ENCODE measurements at places on chromosomes 2 and 18.

- peak; percentile 77 for DNase-seq
These were observed 650 bp downstream of the ORMDL1 start for GRCh38 chr2:189783451-189783926.

DNA sequence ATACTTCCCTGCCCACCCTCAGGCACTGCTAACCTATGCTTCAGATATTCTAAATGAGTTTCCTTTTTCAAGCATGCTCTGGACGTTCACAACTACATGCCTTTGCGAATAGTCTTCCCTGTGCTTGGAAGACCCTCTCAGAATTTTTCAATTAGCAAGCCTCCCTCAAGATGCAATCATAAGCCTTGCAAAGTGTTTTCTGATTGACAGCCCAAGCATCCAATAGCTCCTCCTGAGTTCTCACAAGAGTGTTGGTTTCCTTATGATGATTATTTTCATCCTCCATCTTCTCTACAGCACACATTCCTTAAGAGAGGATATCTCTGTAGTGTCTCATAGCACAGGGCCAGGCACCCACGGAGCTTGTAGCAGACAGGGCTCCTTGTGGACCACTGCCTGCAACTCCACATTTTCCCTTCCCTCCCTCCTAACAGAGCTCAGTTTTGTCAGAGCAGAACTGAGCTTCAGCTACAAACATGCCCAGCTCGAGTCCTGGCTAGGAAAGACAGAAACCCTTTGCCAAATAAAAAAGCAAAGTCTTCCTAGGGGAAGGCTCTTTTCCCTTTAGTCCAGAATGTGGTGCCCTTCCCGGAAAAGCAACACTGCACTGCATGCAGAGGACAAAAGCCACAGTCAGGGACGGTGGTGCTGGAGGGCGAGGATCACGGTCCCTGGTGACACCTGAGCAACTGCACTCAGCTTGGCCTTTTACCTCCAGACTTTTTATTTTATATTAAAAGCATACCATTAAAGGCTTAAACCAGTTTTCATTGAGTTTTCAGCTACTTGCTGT is 819.8 kb upstream of the ID2 start:
- DNase-seq = no peak

- peak; percentile 52 for DNase-seq
These were observed 47.0 kb downstream of the PARD6G start for GRCh38 chr18:80200171-80200931.

- no peak for DNase-seq
These were observed 3.5 kb downstream of the KCNF1 start for GRCh38 chr2:10915236-10915635.

DNA sequence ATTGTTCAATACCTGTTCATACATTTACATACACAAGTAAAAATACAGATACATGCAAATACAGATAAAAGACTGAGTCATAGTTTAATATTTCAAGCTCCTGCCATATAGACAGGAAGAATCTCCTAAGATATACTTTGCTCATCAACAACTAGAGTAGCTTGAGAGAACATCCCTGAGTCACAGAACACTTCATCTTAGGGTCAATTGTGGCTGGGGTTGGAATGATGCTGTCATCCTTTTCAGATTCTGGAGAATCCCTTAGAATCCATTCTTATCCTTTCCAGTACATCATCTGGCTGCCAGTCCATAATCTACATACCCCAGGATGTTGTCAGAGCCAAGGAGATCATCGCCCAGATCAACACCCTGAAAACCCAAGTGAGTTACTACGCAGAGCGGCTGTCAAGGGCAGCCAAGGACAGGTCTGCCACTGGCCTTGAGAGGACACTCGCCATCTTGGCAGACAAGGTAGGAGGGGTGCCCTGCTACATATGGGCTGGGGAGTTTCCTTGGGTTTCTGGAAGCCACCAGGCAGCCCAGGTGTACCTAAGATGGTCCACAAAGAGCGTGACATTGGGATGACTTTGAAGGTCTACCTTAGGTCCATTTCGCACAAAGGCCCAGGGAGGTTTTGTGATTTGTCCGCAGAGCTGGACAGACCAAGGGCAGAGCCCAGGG is 55.7 kb downstream of the COA5 start:
- DNase-seq = no peak

GRCh38 chr2:172300851-172301250 is 126.5 kb upstream of the ITGA6 start:
- no peak for DNase-seq

- DNase-seq = peak; percentile 77
These were observed 112.1 kb downstream of the NFATC1 start for GRCh38 chr18:79507546-79508480.

DNA sequence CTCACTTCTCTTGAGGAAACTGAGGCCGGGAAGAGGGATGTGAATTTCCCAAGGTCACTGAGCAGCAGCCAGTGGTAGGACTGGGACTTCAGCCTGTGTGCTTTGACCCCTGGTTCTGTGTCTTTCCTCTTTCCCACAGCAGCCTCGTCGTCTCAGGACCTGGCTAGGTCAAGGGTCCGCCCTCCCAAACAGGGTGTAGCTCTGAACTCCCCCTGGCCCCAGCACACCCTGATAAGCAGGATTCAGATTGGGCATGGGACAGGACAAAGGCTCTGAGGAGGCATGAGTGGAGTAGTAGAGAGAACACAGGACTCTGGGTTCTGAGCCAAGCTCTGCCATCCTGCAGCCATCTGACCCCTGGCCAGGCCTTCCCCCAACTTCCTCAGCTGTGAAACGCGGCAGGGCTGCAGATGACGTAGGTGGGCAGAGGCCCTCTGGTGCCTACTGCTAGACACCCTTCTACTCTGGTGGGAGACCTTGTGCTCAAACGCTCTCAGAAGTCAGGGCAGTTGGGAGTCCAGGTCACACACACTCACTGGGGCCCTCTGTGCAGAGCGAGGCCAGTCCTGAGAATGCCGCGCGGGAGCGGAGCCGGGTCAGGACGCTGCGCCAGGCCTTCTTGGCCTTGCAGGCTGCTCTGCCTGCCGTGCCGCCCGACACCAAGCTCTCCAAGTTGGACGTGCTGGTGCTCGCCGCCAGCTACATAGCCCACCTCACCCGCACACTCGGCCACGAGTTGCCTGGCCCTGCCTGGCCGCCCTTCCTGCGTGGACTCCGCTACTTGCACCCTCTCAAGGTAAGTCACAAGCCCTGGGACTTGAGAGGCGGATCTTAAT is 984 bp downstream of the TCF23 start:
- no peak for DNase-seq

DNA sequence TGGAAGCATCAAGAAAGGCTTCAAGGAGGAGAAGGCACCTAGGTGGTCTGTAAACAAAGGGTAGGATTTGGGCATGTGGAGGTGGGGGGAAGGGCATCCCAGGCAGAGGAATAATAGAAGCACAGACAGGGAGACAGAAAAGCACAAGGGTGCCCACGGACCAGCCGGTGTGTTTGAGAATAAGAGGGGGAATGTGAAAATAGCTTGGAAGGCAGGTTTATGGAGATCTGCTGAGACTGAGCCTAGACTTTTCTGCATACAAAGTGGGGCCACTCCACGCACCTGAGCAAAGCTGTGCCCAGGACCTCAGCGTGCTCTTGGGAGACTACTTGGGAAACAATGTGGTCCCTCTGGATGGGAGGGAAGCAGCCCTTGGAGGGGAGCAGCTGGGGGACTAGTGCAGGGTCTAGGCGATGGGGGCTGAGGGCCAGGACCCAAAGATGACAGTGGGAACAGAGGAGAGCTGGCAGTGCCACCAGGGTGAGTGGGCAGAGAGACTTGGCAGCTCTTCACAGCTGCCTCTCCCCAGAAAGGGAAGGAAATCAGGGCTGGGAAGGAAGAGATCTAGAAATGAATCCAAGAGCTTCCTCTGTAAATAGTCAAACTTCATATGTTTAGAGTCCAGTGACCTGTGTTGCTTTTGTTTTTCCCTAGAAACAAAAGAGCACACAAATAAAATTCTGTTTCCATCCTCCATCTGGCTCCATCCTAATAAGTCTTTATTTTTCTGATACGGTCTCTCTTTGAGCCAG is 110.7 kb upstream of the SMAD7 start:
- no peak for DNase-seq

- DNase-seq = no peak
These were observed 33.0 kb downstream of the ITGB1BP1 start for GRCh38 chr2:9390151-9390850.

- DNase-seq = no peak
These were observed 401.1 kb downstream of the BCL11A start for GRCh38 chr2:60152226-60152833.

DNA sequence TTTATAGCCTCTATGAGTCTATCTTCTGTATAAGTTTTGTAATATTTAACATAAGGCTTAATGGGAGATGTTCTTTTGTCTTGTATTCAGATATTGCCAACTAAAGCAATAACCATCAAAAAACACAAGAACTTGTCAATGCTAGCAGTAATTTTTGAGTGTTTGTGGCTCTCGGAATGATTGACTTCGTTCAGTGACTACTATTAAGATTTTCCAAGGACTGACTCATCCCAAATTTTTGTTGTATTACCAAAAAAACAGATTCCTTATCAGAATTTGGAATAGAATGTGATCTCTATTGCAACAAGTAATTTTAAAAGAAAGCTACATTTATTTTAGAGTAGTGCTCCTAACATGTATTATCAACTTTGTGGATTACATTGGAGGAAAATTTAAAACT is 8.1 kb downstream of the NABP1 start:
- DNase-seq = no peak

DNA sequence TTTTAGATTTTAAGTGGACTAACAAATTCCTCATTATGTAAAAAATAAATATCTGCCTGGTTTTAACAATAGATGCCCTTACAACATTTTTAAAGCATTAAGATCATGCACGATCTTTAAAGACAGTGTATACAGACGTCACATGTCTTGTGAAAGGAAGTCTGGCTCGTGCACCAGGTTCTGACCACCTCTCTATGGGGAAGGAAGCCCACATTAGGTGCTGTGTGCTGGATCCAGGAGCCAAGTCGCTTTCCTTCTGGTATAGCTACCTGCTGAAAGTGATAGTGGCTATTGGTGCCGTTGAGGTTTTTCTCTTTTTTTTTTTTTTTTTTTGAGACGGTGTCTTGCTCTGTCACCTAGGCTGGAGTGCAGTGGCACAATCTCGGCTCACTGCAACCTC is 116.5 kb downstream of the NCK2 start:
- DNase-seq = no peak

- no peak for DNase-seq
These were observed 70.6 kb downstream of the COPS8 start for GRCh38 chr2:237156031-237156856.
